Activated CD4-positive, alpha-beta T cell treated with anti-CD3 and anti-CD28 coated beads for 48 hours (primary cell): ENCODE measurements at places on chromosomes 2 and 18.

DNA sequence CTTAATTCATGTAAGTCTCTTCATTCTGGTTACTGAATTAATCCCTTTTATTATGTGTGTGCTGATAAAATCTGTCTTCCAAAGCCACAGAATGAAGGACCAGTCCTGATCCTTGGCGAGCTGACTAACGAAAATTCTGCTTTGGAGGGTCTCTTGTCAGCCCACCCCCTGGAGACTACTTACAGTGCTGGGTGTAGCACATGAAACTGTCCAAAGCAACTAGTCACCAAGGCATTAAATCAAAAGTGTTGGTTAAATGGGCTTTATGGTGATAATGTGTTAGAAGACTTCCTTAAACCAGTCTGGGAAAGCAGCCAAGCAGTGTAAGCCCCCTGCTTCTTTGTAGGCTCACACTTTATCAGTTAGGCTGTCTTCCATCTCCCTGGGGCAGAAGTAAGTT, 420.2 kb downstream of the SUCLG1 start:
- no peak for DNase-seq

- DNase-seq, result peak; percentile 24
Measured at GRCh38 chr2:168961450-168962229, 60.5 kb downstream of the G6PC2 start.

- no peak for DNase-seq
Measured at GRCh38 chr18:45166341-45166835, 448.9 kb upstream of the SLC14A2 start.

DNA sequence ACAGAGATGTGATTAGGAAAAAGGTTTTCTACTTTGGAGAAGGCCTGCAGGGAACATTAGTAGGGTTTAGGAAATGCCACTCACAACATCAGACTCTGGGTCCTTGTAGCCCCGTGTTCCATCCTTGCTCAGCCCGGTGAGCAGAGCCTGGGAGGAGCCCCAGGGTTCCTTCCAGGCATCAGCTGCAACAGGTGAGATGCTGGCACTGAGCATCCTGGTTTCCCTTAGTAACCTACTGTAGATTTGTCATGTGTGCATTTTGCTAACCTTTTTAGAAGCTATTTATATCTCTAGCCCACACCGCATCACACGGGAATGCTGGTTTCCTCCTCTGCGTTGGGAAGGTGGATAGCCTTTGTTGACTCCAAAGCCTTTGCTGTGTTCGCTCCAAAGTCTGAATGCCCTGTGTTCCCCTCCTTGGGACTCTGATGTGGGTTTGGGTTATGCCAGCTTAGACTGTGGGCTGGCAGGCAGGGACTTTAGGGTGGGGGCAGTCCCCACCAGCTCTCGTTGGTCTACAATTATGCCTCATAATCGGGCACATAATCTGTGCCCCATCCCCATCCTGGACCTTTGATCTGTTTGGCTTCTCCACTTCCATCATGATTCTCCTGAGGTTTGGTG, 69.3 kb downstream of the TMEM247 start:
- DNase-seq, result no peak

DNA sequence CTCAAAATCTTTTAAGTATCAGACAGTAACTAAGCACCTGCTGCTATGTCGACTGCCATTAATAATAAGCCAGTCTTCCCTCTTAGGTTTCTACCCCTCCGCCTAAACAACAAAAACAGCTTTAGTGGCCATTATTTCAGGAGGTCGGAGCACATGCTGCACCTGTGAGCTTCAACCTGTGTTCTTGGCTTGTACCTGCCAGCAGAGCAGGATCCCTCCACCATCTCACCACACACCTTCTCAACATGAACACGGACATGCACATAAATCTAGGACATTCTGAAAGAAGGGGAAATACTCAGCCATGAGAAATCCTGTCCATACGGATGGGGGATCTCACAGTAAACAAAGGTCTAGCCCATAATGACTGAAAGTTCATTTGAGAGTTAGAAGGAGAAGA, 3.7 kb downstream of the CYB5A start:
- no peak for DNase-seq

GRCh38 chr2:191844706-191845105, 2.2 kb downstream of the CAVIN2 start:
- no peak for DNase-seq

GRCh38 chr2:19990416-19990728, 467 bp upstream of the WDR35 start:
- DNase-seq, result no peak

DNA sequence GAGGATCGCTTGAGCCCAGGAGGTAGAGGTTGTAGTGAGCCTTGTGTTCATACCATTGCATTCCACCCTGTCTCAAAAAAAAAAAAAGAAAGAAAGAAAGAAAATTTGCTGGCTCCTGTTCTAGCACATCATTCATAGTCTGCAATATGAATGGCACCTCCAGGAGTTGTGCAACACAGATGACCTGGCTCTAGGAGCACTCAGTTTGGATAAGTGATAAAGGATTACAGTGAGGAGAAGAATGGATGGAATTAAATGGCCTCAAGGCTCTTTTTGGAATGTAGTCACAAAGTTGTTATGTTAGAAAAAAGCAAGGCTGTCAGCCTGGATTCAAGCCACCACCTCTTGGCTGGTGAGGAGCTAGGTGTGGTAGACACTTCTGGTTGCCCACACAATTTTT, 21.5 kb upstream of the SPRED2 start:
- DNase-seq, result no peak

GRCh38 chr2:9091811-9092210, 88.3 kb upstream of the MBOAT2 start:
- DNase-seq, result no peak

DNA sequence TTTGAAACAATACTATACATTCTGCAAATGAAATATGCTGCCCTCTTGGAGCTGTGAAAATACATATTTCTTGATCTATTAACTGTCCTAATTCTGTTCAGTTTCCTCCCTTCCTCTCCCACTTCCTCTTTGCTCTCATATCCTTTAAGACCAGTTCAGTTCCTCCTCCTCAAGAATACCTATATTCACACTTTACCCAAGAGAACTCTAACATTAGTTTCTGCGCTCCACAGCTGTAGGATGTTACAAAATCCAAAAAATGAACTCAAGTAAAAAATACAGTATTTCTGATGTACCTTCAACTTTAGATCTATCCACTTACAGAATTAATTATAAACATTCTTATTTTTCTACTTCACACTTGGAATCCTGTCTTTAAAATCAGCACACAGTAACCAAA, 5.4 kb downstream of the ITSN2 start:
- no peak for DNase-seq

GRCh38 chr2:168118733-168119514, 128.5 kb downstream of the STK39 start:
- DNase-seq, result peak; percentile 4

DNA sequence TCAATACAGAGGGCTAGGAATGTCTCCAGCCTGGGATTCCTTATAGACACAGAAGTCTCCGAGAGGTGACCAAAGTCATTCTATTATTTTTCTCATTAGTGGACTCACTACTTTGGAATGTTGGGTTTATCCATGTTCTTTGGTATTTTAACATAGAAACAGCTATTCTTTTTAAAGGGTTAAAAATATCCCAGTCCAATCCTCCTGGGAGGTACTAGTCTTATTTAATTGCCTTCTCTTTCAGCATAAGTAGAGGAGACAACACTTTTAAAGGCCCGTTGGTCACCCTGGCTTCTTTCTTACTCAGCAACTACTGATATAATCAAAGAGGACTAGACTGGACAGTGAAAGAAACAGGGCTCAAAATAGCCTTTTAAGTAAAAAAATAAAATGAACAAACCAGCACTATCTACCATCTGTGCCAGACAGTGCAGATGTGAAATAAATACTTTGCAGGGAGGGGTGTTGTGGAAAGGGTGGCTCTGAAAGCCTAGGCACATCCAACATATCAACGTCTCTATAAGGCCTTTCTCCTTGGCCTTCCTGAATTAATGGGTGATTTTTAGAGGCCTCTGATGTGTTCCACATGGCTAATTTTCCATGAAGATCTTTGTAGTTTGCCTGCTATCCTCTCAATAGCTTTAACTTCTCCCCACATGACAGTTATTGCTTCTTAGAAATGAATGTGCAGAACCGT, 334.4 kb upstream of the THUMPD2 start:
- DNase-seq, result no peak

GRCh38 chr2:61272421-61273070, 110.6 kb downstream of the C2orf74 start:
- no peak for DNase-seq

DNA sequence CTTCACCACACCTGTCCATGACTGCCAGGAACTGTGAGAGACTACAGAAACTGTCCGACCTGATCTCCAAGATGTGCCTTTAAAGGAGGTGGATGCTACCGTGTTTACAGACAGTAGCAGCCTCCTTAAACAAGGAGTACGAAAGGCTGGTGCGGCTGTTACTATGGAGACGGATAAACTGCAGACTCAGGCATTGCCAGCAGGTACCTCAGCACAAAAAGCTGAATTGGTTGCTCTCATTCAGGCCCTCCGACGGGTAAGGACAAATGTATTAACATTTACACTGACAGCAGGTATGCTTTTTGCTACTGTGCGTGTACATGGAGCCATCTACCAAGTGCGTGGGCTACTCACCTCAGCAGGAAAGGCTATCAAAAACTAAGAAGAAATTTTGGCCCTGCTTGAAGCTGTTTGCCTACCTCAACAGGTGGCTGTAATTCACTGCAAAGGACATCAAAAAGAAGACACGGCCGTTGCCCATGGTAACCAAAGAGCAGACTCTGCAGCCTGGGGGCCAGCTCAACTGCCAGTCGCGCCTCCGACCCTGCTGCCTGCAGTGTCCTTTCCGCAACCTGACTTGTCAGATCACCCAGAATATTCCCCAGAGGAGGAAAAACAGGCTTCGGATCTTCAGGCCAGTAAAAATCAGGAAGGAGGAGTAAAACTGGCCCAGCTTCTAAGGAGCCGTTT, 30.9 kb downstream of the SKA1 start:
- no peak for DNase-seq

- peak; percentile 38 for DNase-seq
Measured at GRCh38 chr2:20666304-20667150, at the start of gene GDF7. Gene GDF7 (plus strand): TSS chr2:20667144. CDS start chr2:20667240, 96 bp downstream.

GRCh38 chr2:71631411-71631931, 178.1 kb downstream of the DYSF start:
- no peak for DNase-seq

- no peak for DNase-seq
Measured at GRCh38 chr18:22267225-22267624, 97.8 kb downstream of the GATA6 start.

DNA sequence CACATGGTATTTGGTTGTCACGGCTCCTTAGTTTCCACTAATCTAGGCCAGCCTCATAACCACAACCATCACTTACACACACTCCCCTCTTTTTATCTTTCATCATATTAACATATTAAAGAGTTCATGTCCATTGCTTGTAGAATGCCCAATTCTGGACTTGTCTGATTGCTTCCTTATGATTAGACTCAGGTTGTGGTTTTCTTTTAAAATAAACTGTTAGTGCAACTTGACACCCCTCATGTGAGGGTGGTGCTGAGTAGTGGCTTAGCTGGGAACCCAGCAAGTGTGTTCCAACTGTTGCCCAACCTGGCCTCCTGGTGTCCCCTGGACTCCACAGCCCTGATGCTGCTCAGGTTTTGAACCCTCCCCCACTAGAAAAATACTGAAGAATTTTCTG, 20.1 kb upstream of the CD207 start:
- no peak for DNase-seq

- peak; percentile 49 for DNase-seq
Measured at GRCh38 chr2:85243101-85244072, 84.4 kb downstream of the TGOLN2 start.

- peak; percentile 79 for DNase-seq
Measured at GRCh38 chr2:181715033-181715630, 34.8 kb upstream of the NEUROD1 start.

DNA sequence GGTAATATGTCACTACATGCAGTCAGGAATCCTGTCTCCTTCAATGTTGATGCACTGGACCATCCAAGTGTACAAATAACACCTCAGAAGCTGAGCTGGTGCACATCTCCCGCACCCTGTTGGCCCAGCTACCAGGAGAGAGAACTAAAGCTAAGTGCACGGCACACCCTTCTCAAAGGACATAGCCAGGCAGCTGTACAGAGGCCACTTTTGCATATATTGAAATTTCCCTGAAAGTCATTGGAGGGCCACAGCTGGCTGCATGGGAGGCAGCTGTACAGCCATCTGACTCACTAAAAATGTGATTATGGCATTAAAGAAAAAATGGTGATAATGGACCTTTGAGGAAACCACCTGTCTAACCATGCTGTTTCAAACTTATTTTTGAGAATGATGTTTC, 441.7 kb downstream of the CBLN2 start:
- no peak for DNase-seq

DNA sequence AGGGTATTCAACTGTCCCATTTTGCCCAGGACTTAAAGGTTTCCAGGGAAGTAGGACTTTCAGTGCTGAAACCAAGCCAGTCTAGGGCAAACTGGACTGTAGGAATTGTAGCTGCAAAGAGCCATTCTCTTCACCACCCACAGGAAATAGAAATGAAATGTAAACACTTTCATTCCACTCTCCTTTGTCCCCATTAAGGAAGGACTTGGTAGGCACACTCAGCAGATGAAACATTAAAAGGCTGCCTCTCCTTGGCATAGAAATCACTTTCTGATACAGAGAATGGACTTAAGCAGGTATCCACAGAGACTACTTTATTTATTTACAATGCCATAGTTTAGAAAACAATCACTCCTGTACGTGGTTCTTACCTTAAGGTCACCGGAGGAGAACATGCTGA, 102.9 kb upstream of the CCDC195 start:
- DNase-seq, result no peak

DNA sequence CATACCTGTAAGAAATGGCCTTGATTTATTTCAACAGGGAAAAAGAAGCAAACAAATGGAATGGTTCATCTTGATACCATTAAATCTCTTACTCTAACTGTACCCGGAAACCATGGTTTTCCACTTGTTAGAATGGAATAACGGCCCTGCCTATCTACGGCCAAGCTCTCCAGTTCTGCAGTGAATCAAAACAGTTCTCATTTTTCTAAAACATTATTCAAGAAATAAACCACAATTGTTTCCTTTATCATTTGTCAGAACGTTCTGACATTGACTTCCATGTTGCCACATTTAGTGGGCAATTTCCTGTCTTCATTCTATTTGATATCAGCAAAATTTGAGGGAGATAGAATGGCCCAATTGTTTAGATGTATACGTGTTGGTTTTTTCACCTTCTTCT, 118.8 kb upstream of the CDH19 start:
- DNase-seq, result no peak

DNA sequence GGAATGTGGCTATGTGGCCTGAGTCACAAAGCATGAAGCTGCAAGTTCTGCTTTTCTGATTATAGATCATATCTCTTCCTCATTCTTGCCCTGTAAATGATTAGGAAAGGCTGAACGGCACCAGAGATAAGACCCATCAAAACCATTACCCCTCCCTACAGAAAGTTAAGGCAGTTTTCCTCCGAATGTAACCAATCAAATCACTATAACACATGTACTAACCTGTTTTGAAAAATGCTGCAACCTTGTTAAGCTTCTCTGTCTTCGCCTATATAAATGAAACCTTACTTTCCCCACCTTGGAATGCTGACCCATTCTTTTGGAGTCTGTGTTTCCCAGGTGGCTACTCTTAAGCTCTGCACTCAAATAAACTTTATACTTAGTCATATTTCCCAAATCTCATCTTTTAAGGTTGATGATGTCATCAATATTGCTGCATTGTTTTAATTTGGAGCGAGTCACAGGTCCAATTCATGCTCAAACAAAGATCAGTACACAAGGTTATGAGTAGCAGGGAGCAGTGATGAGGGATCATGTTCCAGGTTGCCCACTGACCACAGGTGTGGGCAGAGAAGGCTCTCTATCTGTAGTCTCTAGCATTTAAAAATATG, 662.3 kb downstream of the IRS1 start:
- DNase-seq, result no peak

GRCh38 chr2:104766683-104767082, 87.2 kb upstream of the POU3F3 start:
- DNase-seq, result no peak

- no peak for DNase-seq
Measured at GRCh38 chr2:9401059-9401547, 22.2 kb downstream of the ITGB1BP1 start.
